ENCODE measurements at places on chromosomes 11 and 22.

DNA sequence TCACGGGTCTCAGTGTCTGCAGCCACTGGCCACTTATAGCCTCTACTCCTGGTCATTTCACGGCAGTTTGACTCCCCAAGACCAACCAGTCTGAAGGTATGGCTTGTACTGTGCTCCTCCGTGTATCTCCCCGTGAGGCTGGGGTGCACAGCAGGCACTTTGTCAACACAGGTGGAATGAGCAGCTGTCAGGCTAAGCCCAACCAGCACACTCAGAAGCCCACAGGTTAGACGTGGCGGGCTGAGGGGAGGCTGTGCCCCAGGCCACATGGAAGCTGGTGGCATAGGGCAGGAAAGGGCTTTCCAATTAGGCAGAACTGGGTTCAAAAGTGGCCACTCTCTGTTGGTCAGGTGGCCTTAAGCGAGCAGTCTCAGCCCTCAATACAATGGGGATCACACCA, 7.0 kb downstream of the TP53I11 start:
- H3K27ac ChIP-seq = peak overlapping the region; percentile 71
- H3K4me3 ChIP-seq = no peak overlapping the region
- H3K27me3 ChIP-seq = no peaks in the 10 kb centered on the region
- peaks cover 55% of the 10 kb centered on the region for H3K4me1 ChIP-seq

DNA sequence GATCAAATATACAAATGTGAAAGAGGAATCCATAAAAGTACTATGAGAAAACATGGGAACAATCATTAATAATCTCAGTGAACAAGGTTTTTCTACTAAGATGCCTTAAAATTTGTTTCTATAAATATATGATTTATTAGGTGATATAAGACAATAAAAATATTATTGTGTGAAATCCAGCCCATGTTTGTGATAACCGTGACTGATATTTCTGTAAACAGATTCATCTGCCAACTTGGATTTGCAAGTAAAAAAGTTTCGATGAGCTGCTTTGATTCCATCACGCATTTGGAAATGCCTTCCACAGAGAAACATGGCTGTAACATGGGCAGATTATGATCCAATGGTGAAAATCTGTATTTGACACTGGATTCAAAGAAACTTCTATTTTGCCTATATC, 157.8 kb downstream of the NXPE2 start:
- H3K36me3 ChIP-seq = peaks cover 3% of the 10 kb centered on the region
- H3K27ac ChIP-seq = no peak overlapping the region
- peaks cover 5% of the 10 kb centered on the region for H3K4me1 ChIP-seq

GRCh38 chr11:128859563-128860441, 7.3 kb downstream of the KCNJ1 start:
- peak; percentile 88 for DNase-seq
- no peak overlapping the region for H3K27ac ChIP-seq
- H3K27me3 ChIP-seq = peaks cover 19% of the 10 kb centered on the region
- peaks cover 23% of the 10 kb centered on the region for H3K4me1 ChIP-seq
- H3K4me3 ChIP-seq = no peak overlapping the region

- no peaks in the 10 kb centered on the region for H3K36me3 ChIP-seq
- H3K27me3 ChIP-seq = no peaks in the 10 kb centered on the region
- H3K4me3 ChIP-seq = no peak overlapping the region
- H3K4me1 ChIP-seq = peaks cover 69% of the 10 kb centered on the region
- DNase-seq = no peak
Observed at GRCh38 chr11:6300325-6300724, 20.0 kb downstream of the CAVIN3 start.

Measured in WTC11 (cell line).